ENCODE measurements at places on chromosomes 3 and 15. TPM values are rescaled to one million over a fixed set of nuclear protein-coding genes. Genes with fewer than 3 reads are reported as not detected.
A peak's percentile ranks its signal among the peaks of the same experiment; 100 is the strongest.

Gene REC114
- not detected for total RNA-seq

Gene CLK3
- total RNA-seq: 79.3 TPM

Gene CLDN16
- total RNA-seq: not detected

Gene FRG2C
- not detected for total RNA-seq

Gene GPX1
- total RNA-seq: 330 TPM

Gene SENP5
- 27.6 TPM for total RNA-seq

Gene CCDC13
- 2.3 TPM for total RNA-seq

Gene TSEN2
- total RNA-seq: 35.5 TPM

Gene FANCD2OS
- total RNA-seq: not detected

DNA sequence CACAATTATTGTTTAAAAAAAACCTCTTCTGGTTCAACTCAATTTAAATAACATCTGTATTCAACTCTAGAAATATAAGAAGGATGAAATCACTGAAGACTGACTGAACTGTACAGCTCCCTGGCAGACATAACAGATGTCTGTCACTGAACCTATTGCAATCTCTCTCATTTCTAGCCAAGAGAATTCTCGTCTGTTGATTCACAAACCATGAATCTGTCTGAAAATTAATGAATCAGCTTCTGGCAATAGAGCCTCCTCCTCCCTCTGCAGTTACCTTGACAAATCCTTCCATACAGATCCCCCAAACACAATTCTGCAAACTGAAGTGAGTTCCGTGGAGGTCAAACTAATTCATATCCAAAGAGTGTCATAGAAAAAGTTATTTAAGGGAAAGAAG lies 561.4 kb downstream of the PYDC2 start:
- H3K27ac ChIP-seq: no peak overlapping the region
- H3K4me3 ChIP-seq: no peak overlapping the region
- H3K36me3 ChIP-seq: no peaks in the 10 kb centered on the region
- DNase-seq: no peak

- no peak overlapping the region for H3K27ac ChIP-seq
- no peaks in the 10 kb centered on the region for H3K4me1 ChIP-seq
- H3K4me3 ChIP-seq: no peak overlapping the region
- H3K36me3 ChIP-seq: no peaks in the 10 kb centered on the region
Measured at GRCh38 chr3:123318374-123318773, 116.6 kb downstream of the SEC22A start.

GRCh38 chr3:187183210-187183862 lies 13.9 kb upstream of the RTP1 start:
- H3K4me3 ChIP-seq: no peak overlapping the region
- H3K36me3 ChIP-seq: no peaks in the 10 kb centered on the region
- no peaks in the 10 kb centered on the region for H3K27me3 ChIP-seq
- DNase-seq: no peak

DNA sequence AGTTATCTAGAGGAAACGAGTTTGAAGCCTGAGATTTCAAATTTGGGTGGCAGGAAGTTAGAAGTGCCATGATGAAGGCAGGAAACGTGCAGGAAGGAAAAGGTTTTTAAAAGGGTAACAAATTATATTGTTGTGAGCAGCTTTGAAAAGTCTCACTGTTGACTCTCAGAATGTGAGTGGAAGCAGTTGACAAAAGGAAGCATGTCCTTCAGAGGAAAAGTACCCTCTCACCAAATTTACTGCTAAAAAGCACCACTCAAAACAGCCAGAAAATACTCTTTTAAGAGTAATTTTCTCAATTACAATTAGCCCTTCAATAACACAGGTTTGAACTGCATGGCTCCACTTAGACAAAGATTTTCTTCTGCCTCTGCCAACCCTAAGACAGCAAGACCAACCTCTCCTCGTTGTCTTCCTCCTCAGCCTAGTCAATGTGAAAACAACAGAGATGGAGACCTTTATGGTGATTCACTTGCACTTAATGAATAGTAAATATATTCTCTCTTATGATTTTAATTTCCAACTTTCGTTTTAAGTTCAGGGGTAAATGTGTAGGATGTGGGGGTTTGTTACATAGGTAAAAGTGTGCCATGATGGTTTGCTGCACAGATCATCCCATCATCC lies 117.1 kb upstream of the LIPC start:
- no peak overlapping the region for H3K27ac ChIP-seq
- no peak for DNase-seq
- no peaks in the 10 kb centered on the region for H3K27me3 ChIP-seq
- H3K36me3 ChIP-seq: no peaks in the 10 kb centered on the region

GRCh38 chr3:135218782-135219181 lies 423.7 kb downstream of the EPHB1 start:
- no peak overlapping the region for H3K4me3 ChIP-seq
- H3K36me3 ChIP-seq: no peaks in the 10 kb centered on the region
- H3K27ac ChIP-seq: no peak overlapping the region
- no peaks in the 10 kb centered on the region for H3K4me1 ChIP-seq
- peaks cover 3% of the 10 kb centered on the region for H3K27me3 ChIP-seq
- DNase-seq: no peak

GRCh38 chr3:172687501-172687900 lies 23.4 kb downstream of the NCEH1 start:
- no peak overlapping the region for H3K27ac ChIP-seq
- no peaks in the 10 kb centered on the region for H3K27me3 ChIP-seq
- peaks cover 33% of the 10 kb centered on the region for H3K4me1 ChIP-seq
- no peak overlapping the region for H3K4me3 ChIP-seq
- no peaks in the 10 kb centered on the region for H3K36me3 ChIP-seq
- no peak for DNase-seq

- H3K36me3 ChIP-seq: no peaks in the 10 kb centered on the region
- no peak for DNase-seq
- no peaks in the 10 kb centered on the region for H3K27me3 ChIP-seq
- H3K4me1 ChIP-seq: peaks cover 7% of the 10 kb centered on the region
- H3K4me3 ChIP-seq: no peak overlapping the region
Measured at GRCh38 chr3:113773381-113773780, 26.5 kb downstream of the ATP6V1A start.

DNA sequence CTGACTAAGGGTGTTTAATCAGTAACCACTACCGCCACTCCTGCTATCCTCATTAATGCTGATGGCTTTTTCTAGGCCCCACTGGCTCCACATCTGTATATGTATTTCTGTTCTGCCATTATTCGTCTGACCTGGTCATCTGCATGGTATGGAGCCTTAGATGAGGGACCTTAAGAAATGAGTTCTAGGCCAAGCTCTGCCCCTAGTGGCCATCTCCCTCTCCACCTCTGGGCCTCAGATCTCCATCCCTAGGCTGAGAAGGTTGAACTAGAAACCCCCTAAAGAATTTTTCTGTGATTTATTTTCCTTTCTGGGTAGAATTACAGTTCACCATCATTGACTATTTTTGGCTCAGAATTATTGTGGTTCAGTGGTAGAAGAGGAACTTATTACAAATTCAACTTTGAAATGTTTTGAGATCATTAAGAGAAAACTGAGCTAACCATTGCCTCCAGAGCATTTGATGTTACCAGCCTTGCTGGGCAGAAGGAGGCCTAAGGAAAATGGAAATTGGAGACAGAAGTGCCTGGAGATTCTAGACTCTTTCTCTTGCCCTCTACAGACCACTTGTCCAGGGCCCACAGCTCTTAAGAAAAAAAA lies 325.2 kb upstream of the NR2E3 start:
- H3K4me3 ChIP-seq: no peak overlapping the region
- H3K4me1 ChIP-seq: no peaks in the 10 kb centered on the region
- no peak overlapping the region for H3K27ac ChIP-seq

GRCh38 chr3:120450600-120451271 lies at the start of gene FSTL1:
FSTL1 (minus strand) TSS chr3:120450992; CDS start chr3:120450746, 246 bp downstream.
- DNase-seq: no peak

DNA sequence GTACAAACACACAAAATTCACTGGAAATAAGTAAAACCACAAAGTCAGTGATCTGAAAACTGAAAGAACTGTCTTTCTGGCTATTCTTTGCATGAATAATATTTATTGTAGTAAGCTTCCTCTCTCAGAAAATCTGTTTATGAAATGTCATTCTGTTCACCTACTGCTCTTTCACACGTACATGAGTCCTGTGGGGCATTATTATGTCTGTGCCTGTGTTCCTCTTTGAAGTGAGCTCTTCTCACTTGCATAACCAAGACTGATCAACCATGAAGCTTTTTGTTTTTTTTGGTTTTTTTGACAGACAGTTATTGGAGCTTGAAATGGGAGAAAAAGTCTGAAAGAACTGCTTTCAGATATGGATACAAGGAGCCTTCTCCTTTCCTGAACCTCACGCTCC lies 195.8 kb downstream of the PLCH1 start:
- H3K4me3 ChIP-seq: no peak overlapping the region
- H3K36me3 ChIP-seq: no peaks in the 10 kb centered on the region
- DNase-seq: no peak
- H3K27ac ChIP-seq: no peak overlapping the region
- no peaks in the 10 kb centered on the region for H3K4me1 ChIP-seq

- no peaks in the 10 kb centered on the region for H3K27me3 ChIP-seq
- no peaks in the 10 kb centered on the region for H3K36me3 ChIP-seq
- no peak for DNase-seq
- H3K4me3 ChIP-seq: no peak overlapping the region
- H3K27ac ChIP-seq: no peak overlapping the region
Measured at GRCh38 chr3:151477591-151478334, 16.9 kb upstream of the IGSF10 start.

DNA sequence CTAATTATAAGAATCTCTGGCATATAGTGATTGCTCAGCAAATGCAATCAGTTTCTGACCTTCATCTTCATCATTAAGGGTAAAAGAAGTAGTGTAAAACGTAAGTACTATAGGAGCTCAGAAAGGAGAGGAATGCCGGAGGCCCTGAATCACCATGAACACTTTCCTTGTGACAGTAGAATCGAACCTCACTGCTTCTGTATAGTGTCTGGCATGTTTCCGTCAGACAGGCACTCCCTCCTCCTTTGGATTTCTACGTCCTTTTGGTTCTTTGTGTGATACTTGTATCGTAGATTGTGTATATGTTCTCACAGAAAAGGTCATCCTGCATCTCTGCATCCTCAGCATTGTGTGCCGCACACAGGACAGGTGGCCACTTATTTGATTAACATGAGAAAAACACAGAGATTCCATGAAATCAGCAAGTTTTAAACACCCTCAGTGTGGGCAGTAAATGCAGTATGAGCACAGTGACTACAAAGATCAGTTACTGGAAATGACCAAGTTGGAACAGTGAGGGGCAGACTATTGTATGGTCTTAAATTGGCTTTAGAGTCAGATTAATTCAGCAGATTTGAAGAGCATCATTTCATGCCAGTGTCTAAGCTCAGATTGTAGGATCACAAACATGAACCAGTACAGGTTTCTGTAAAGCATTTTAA lies 234.5 kb downstream of the UBE2E2 start:
- H3K27ac ChIP-seq: no peak overlapping the region
- no peak for DNase-seq
- no peaks in the 10 kb centered on the region for H3K36me3 ChIP-seq
- no peak overlapping the region for H3K4me3 ChIP-seq

DNA sequence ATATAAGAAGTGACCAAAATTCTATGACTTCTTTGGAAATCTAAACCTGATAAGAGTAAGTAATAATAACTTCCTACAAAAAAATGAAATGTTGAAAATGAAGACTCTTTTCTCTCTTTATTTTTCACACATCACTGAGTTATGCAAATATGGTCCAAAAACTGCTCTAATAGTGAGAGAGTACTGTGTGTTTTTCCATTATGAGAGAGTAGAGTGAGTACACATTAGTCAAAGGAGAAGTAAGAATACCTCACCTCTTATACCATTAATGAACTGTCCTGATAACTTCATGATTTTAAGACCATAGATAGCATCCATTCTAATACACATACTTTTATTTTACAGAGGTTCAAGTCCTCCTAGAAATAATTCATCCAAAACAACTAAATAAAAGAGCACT lies 1310.2 kb downstream of the SI start:
- no peak overlapping the region for H3K27ac ChIP-seq
- H3K36me3 ChIP-seq: no peaks in the 10 kb centered on the region
- DNase-seq: no peak
- H3K4me3 ChIP-seq: no peak overlapping the region
- H3K27me3 ChIP-seq: no peaks in the 10 kb centered on the region
- peaks cover 4% of the 10 kb centered on the region for H3K4me1 ChIP-seq

DNA sequence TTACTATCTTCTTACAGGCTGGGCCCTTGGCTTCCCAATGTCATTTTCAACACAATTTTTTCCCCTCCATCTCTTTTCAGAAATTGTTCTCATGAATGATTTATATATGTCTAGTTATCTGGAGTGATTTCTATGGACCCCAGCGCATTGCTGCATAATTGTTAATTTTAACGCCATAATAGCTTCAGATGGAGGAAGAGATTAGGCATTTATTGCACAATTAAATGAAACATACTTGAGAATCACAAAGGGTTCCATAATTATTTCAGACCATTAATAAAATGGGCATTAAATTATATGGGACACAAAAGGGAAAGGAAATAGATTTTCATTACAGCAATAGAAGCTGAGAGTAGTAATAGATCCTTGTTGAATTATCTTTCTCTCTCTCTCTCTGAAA lies 70.3 kb upstream of the SOX14 start:
- H3K27me3 ChIP-seq: peaks cover 22% of the 10 kb centered on the region
- no peak for DNase-seq
- H3K4me3 ChIP-seq: no peak overlapping the region

- H3K4me3 ChIP-seq: peak overlapping the region; percentile 16
- peak; percentile 96 for DNase-seq
- H3K27ac ChIP-seq: peak overlapping the region; percentile 92
- peaks cover 56% of the 10 kb centered on the region for H3K4me1 ChIP-seq
- H3K36me3 ChIP-seq: no peaks in the 10 kb centered on the region
- H3K27me3 ChIP-seq: no peaks in the 10 kb centered on the region
Measured at GRCh38 chr15:36428102-36428845, 151.2 kb upstream of the CDIN1 start.

DNA sequence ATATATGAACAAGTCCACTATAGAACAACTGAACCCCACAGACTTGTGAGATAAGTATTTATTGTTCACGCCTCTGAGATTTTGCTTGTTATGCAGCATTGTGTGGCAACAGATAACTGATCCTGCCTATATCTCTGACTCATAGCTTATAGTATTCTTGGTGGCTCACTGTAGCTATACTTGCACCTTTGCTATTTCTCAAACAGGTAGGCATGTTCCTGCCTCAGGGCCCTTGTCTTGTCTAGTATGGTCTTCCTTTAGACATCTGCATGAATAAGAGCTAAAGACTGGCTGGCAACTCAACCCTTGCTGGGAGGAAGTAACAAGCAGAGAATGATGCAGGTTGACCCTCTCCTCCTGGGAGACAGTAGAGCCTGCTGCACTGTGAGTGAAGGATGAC lies 256.1 kb downstream of the CHST2 start:
- no peak overlapping the region for H3K4me3 ChIP-seq
- H3K36me3 ChIP-seq: no peaks in the 10 kb centered on the region
- no peak overlapping the region for H3K27ac ChIP-seq
- DNase-seq: no peak

DNA sequence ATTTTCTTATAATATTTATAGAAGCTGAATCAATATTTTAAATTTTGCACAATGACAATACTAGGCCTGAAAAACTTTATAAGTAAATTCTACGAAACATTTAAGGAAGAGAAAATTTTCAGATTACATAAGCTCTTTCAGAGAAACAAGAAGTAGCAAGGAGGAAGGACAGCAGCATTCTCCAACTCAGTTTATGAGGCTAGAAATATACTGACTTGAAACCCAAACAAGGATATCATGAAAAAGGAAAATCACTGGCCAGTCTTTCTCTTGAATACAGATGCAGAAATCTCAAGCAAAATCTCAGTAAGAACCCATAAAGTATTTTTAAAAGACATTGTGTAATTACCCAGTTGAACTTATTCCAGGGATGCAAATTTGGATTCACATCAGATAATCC lies 121.3 kb downstream of the STAC start:
- H3K27ac ChIP-seq: no peak overlapping the region
- no peak overlapping the region for H3K4me3 ChIP-seq
- no peaks in the 10 kb centered on the region for H3K4me1 ChIP-seq
- no peak for DNase-seq
- no peaks in the 10 kb centered on the region for H3K27me3 ChIP-seq
- H3K36me3 ChIP-seq: no peaks in the 10 kb centered on the region

- H3K27ac ChIP-seq: no peak overlapping the region
- no peak for DNase-seq
Measured at GRCh38 chr15:69499521-69500211, 47.0 kb downstream of the RPLP1 start.
